Skin of body (tissue), 3 donors: ENCODE measurements at places on chromosomes 2 and 18. TPM values are rescaled to one million over a fixed set of nuclear protein-coding genes. Genes with fewer than 3 reads are reported as not detected.

DNA sequence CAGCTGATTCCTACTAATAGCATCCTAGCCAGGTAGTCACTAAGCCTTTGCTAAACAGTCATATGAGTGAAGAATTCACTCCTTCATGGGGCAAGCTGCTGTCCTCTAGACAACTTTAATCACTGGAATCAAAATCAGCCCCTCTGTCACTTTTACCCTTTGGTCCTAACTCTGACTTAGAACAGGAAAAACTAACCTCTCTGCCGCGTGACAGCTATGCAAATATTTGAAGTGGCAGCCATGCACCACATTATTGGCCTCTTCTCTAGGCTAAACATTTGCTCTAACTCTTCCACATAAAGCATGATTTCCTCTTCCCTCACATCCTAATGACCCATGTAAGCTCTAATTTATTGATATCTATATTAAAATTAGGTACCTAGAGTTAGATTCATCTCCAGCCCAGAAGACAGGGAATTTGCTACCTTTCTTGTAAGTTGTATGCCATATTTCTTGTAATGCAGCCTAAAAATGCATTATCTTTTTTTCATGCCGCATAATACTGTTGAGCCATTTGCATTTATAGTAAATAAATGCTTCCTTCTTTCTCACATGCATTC is 12.8 kb upstream of the ONECUT2 start:
- no peak for DNase-seq

DNA sequence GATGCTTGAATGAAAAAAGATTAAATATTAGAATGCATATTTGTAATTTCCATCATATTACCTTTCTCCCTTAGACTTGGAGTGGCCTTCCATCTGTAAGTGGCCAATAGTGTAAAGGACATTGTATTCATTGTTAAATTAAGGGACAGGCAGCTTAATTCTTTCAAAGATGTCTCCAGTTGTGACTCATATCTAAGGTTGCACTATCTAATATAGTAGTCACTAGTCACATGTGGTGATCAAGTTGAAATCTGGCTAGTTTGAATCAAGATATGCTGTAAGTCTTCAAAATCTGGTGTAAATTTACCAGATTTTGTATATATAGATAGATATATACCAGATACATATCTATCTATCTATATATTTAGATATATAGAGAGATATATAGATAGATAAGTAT is 52.4 kb upstream of the AGPS start:
- DNase-seq, result no peak

- DNase-seq, result no peak
Measured at GRCh38 chr2:167353605-167354280, 465.5 kb downstream of the XIRP2 start.

GRCh38 chr2:235301202-235302076 is 192.4 kb upstream of the AGAP1 start:
- DNase-seq, result no peak

DNA sequence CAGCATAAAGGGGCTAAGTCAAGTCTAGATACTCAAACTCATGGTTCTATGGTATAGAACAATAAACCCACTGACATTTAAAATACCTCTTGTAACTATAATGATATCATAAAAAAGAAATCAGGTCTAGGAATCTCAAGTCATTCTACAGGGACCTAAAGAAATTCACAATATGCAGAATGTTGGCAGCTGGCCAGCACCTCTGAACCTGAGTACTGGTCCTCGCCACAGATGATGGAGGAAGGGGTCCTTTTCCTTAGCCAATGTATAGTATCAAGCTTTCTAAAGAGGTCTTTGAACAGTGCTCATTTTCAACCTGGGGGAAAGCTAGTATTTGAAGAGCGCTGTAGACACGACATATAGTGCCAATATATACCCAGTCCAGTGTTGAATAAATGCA is 108.4 kb upstream of the ITGB6 start:
- DNase-seq, result no peak

GRCh38 chr2:136024185-136024584 is 38.8 kb upstream of the DARS1 start:
- no peak for DNase-seq

- DNase-seq, result no peak
Measured at GRCh38 chr18:32175265-32175664, 14.6 kb upstream of the MEP1B start.

GRCh38 chr18:53796040-53796729 is 428.3 kb downstream of the MBD2 start:
- no peak for DNase-seq

- peak; percentile 23 for DNase-seq
Measured at GRCh38 chr18:36035253-36035652, 32.1 kb downstream of the RPRD1A start.

- no peak for DNase-seq
Measured at GRCh38 chr2:202545523-202545922, 89.2 kb upstream of the FAM117B start.

- no peak for DNase-seq
Measured at GRCh38 chr2:16973586-16974286, 308.1 kb upstream of the CYRIA start.

DNA sequence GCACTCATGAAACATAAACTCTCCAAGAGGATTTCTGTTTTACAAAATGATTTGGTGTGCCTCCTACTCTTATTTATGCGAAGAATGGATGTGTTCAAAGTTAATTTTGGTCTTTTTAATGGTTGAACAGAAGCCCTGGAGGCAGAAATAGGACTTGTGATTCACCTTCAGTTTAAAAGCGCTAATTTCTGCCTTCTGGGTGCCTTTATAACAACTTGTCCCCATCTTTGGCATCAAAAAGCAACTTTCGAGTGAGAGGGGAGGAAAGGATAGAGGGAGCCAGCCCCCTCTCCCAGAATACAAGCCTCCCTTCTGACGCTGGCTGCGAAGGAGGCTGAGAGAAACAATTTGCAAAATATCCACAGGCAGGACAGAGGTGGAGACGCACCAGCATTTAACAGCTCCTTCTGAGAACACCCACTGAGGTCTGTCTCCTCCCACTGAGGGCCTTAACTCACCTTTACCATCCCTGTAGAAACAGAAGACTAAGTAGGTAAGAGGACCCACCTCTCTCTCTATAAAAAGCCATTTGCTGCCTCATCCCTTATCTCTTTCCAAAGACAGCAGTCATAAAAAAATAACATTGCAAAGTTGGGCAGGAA is 24.3 kb upstream of the BCL11A start:
- no peak for DNase-seq

- DNase-seq, result no peak
Measured at GRCh38 chr18:31723990-31724711, 36.5 kb downstream of the SLC25A52 start.

DNA sequence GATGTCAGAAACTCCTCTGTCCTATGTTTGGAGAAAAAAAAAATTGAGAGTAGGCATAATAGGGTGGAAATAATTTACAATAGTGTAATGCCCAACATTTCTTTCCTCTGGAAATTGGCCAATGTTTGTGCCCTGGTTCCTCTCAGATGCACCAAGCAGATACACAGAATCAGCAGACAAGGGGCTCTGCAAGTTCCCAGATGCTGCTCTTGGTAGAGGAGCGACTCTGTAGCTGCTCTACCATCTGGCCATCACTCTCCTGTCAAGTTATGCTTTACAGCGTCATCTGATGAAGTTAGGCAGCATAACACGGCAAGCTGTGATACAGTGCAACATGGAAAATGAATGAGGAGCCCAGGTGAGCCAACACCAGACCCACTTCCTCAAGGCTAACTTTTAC is 1.6 kb downstream of the DYTN start:
- DNase-seq, result no peak

DNA sequence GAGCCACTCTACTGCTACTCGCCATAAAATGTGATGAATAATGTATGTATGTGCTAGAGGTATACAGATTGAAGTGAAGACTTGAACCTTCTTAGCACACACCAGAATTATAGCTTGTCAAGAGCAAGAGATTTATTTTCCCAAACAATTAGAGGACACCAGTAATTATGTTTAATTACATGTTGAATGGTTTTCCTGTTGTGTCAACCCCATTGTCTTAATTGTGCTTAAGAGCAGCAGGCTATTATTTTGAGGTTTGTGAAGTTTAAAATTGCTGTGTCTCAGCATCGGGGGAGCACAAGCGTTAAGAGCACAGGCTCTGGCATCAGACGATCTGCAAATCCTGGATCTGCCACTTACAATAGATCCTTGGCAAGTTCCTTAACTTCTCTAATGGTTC is 29.0 kb downstream of the KIF5C start:
- DNase-seq, result no peak

DNA sequence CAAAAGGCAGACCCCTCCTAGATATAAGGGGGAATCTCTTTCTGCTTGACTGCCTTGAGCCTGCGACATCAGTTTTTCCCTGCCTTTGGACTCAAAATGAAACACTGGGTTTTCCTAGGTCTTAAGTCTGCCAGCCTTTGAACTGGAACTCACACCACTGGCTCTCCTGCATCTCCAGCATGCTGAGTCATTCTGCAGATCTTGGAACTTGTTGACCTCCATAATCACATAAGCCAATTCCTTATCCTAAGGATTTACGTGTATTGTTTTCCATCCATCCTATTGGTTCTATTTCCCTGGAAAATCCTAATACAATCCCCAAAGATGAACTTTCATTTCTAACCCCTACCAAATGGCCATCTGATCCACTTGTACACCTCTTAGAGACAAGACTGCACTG is 88.0 kb downstream of the AFF3 start:
- no peak for DNase-seq

GRCh38 chr2:238632181-238633060 is 205.7 kb downstream of the ASB1 start:
- no peak for DNase-seq

- no peak for DNase-seq
Measured at GRCh38 chr2:152089238-152089637, 9.6 kb downstream of the CACNB4 start.

DNA sequence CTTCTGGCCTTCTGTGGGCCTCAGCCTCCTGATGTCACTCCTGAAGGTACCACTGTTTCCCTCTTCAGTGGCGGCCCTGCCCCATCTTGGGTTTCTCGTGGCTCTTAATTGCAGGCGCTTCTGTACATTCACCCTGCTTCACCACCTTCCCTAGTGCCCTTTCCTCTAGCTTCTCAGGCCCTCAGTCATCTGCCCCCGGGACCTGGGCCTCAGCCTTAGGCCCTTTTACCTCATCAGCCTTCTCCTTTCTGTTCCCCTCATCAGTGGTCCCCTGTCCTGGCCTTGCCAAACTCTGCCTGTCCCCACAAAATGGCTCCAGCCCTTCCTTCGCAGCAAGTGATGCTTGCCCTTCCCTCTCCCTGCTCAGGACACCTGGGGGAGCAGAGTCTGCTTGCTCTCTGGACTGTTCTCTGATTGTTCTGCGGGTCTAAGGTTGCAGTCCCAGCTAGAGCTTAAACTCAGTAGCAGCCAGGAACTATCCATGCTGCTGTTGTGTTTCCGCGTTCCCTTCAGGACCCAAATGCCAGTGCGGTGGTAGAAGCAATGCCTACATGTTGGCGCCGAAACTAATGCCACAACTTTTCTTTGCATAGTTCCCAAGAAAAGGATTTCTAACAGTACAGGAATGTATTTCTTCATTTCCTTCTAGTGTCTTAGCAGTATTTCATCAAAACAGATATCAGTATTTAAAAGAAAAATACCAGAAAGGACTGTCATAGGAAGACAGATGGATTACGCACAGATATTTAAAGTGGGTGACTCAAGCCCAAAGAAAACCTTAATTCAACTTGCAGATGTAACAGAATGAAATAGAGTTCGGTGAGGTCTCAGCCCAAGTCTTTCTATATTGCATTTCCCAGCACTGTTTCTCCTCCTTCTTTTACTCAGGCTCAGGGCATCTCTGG is 7.5 kb downstream of the ASB1 start:
- no peak for DNase-seq

DNA sequence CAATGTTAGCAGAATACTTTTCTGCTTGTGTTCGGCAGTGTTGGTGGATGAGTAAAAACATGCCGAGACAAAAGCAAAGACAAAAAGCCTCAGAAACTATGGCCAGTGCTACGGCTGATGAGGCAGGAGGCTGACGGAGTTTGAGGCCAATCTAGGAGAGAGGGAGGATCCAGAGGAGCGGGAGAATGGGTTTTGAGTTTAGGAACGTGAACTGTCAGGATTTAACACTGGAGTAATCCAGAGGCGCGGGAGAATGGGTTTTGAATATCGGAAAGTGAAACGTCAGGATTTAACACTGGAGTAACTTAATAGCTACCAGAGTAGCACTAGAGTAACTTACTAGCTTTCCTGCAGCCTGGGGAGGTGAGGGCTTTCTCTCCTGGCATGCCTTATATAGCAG is 37.4 kb downstream of the LYPD6B start:
- DNase-seq, result peak; percentile 7

GRCh38 chr2:230226051-230226551 is 565 bp downstream of the SP140 start:
- DNase-seq, result no peak

DNA sequence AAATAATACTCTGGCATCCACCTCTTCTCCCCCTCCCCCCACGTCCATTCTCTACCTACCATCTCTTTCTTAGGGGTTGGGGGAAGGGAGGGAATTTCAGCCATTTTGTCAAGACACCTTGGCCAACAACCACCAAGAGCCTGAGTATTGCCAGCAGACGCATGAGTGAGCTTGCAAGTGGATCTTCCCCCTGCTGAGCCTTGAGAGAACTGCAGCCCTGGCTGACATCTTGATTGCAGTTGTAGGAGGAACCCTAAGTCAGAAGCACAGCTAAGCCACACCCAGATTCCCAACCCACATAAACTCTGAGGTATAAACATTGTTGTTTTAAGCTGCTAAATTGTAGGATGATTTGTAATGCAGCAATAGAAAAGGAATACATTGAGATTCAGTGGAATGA is 165.6 kb downstream of the TMEFF2 start:
- no peak for DNase-seq

GRCh38 chr2:85839461-85839860 is 49.3 kb downstream of the ST3GAL5 start:
- DNase-seq, result no peak

GRCh38 chr2:8643996-8644356 is 37.9 kb upstream of the ID2 start:
- DNase-seq, result no peak

APLF gene
- total RNA-seq, result 10.0 TPM

TUBA4B gene
- total RNA-seq, result not detected

SLC11A1 gene
- 7.9 TPM for total RNA-seq

SCG2 gene
- total RNA-seq, result 0.20 TPM

MATN3 gene
- total RNA-seq, result 0.30 TPM

RBM43 gene
- 9.7 TPM for total RNA-seq

GPR45 gene
- total RNA-seq, result not detected

HNRNPA3 gene
- 96.6 TPM for total RNA-seq

SERPINB2 gene
- 153 TPM for total RNA-seq

GALR1 gene
- 2.1 TPM for total RNA-seq

CROCC2 gene
- 0.30 TPM for total RNA-seq

GAL3ST2 gene
- total RNA-seq, result 0.30 TPM

HOXD12 gene
- total RNA-seq, result not detected
